HEK293T (cell line): ENCODE measurements at places on chromosomes 12 and 14.

GRCh38 chr14:69193721-69194120, 2.4 kb downstream of the EXD2 start:
- DNase-seq = no peak

DNA sequence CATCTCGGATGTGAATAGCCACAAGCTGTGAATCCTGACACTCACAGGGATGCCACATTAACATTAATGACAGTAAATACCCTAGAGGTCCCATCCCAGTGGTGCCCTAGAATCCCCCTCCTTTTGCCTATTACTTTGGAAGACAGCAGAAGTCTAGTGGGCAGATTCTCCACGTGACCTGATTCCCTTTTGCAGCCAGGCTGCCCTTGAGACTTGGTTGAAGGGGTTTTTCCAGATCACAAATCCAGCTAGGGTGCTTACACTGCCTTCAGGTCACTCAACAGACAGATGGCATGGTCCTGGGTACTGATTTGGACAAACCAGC, 8.7 kb downstream of the HDAC7 start:
- no peak for DNase-seq

DNA sequence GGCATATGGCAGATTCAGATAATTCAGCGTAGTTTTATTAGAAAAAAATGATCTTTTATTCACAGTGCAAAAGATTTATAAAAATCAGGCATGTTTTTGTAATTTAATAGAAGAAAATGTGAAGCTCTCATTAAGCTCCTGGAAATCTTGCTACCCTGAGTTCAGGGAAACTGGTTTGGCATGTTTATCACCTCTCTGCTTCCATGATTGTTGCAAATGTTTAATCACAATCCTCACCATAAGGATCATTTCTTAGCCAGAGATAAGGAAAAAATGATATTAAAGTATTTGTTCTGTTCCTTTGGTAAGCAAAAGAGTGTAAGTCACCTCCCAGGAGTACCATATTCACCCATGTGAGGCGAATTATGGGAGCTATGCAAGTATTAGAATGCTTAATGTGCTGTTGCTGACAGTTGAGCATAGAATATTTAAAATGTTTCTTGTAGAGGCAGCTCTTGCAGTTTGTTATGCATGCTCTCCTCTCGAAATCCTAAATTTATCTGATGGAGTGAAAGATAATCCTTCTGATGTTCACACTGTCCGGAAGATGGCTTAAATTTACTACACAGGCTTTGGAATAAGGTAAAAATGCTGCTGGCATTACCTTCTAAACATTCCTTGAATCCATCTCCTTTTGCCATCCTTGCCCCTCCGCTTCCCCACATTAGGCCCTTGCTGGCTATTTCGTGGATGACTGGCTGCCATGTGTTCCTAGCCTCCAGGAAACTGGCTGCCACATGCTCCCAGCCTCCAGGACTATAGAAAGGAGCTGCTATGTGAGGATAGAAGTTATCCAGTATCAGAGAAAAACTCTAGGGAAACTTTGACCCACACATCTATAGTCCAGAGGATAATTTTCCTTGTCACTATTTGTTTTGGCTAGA, 115.8 kb upstream of the CCDC198 start:
- DNase-seq = no peak

GRCh38 chr12:103515341-103515740, 19.6 kb upstream of the C12orf42 start:
- no peak for DNase-seq

- no peak for DNase-seq
Observed at GRCh38 chr12:55688716-55689655, 18.7 kb downstream of the ITGA7 start.

GRCh38 chr12:113333877-113334785, 778 bp downstream of the SLC8B1 start:
- no peak for DNase-seq

DNA sequence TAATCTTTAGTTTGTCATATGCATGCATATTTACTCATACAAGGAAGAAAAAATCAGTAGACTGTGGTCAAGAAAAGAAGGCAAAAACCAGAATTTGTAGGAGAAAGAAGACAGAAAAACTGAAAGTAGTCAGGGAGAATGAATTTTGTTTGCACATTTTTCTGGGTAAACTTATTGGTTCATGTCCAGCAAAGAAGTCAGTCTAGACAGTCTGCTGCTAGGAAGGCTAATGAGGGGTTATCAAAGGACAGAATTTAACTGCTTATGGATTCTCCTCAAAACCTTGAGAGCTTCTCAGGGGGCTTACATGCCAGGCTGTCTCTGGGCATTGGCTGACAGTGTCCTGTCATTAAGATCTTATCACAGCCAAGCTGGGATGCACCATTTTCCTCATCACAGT, 293.9 kb downstream of the RPAP3 start:
- no peak for DNase-seq

DNA sequence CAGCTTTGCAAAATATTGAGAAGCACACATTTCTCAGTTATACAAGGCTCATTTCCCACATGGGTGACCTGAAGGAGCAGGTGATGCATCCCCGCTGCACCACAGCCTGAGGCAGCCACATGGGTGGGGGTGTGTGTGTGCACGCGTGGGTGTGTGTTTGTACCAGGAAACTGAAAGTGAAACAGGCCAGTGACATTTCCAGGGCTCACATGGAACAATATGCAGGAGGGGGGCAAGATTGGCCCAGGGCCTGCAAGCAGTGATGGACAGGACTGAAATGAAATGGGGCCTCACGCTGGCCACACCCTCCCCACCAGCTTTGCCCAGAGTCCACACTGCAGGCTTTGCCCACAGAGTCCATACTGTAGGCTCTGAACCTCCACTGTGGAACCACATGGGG, 154.2 kb upstream of the PARP11 start:
- no peak for DNase-seq

DNA sequence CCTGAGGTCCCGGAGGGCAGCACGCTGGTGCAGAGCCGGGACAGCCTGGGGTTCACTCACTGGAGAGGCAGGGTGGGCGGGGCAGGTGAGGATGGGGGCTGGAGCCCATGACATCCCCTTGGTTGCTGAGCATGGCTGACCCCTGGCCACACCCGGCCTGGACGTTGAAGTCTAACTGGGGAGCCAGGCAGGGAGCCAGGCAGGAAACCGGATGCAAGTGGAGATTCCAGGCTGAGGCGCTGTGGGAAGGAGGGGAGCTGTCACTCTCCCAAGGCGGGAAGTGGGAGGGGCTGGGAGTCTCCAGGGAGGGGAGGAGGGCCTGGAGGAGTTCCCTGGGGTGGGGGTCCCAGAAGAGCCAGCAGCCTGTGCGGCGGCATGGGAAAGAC, 7.7 kb upstream of the INF2 start:
- no peak for DNase-seq

GRCh38 chr12:47947341-47947740, 16.1 kb upstream of the TMEM106C start:
- DNase-seq = no peak

DNA sequence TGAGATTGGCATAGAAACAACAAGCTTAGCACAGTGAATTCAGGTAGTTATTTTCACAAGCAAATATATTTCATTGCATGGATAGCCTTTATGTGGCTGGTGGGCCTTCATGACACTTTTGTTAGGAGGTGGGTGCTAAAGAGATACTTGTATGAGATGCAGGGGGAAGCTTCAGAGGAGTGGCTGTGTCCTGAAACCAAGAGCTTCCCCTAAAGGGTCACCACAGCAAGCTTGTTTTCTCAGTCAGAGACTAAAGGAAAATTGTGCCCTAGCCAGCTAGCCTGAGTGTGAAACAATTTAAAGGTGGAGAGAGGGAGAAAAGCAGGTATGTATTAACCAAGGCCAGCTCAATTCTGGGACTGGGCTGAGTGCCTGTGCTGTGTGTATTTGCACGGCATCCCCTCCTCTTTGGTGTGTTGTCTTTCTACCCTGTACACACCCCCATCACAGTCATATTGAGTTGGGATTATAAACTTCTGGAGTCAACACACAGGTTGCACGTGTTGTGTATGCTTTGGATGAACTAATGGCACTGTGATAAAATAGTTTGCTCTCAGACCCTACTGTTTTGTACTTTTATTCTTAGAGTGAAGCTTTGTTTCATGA, 79.2 kb downstream of the RASSF8 start:
- no peak for DNase-seq

DNA sequence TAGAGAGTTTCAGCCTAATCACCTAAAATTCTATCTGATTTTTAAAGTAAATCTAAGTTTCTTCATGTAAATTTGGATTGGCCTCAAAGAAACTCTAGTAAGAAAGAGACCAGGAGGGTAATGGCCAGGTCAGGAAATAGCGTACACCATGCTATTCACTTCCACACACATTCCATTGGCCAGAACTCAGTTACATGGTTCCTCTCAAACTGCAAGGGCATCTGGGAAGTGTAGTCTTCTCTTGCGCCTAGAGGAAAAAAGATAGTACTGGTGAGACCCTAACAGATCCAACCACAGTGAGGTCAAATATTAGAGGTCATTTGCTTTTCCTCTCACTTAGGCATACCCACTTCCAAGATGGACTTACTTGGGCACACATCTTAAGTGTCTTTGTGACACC, 39.1 kb downstream of the MBIP start:
- no peak for DNase-seq

GRCh38 chr12:105665366-105665765, 334.9 kb downstream of the C12orf75 start:
- DNase-seq = no peak

GRCh38 chr12:98901189-98901588, 256.1 kb downstream of the APAF1 start:
- no peak for DNase-seq

DNA sequence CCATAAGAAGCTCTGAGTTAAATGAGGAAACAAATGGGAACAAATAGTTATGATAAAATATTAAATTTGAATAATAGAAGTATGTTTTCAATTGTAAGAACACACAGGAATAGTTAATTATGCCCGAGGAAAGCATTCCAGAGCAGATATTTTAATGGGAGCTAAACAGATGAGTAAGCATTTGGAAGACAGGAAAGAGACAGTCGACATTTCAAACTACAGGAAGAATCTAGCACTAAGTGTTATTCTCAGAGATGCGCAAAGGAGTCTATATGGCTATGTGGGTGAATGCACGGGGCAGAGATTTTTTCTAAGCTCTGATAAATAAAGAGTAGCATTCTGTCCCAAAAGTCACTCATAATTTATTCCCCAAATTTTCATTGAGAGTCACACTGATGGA, 64.5 kb upstream of the SSTR1 start:
- DNase-seq = no peak

GRCh38 chr14:61493239-61493638, 171.9 kb downstream of the PRKCH start:
- no peak for DNase-seq

DNA sequence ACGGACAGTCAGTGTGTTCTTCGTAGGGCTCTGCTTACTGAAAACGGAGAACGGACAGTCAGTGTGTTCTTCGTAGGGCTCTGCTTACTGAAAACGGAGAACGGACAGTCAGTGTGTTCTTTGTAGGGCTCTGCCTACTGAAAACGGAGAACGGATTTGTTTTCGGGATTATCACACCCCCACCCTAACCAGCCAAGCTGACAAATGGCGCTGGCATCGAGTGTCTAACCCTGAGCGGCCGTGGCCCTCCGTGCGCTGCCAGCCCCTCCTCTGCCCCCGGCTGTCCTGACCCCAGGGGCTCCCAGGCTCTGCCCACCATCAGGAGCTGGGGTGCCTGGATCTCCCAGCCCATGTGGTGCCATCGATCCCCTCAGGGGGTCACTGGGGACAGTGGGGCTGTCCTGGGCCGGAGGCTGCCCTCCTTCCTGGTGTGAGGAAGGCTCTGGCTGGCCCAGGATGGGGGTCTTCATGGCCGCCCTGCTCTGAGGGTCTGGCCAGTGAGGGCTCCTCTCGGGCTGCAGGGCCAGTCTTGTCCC, 57.3 kb downstream of the FBRSL1 start:
- no peak for DNase-seq

DNA sequence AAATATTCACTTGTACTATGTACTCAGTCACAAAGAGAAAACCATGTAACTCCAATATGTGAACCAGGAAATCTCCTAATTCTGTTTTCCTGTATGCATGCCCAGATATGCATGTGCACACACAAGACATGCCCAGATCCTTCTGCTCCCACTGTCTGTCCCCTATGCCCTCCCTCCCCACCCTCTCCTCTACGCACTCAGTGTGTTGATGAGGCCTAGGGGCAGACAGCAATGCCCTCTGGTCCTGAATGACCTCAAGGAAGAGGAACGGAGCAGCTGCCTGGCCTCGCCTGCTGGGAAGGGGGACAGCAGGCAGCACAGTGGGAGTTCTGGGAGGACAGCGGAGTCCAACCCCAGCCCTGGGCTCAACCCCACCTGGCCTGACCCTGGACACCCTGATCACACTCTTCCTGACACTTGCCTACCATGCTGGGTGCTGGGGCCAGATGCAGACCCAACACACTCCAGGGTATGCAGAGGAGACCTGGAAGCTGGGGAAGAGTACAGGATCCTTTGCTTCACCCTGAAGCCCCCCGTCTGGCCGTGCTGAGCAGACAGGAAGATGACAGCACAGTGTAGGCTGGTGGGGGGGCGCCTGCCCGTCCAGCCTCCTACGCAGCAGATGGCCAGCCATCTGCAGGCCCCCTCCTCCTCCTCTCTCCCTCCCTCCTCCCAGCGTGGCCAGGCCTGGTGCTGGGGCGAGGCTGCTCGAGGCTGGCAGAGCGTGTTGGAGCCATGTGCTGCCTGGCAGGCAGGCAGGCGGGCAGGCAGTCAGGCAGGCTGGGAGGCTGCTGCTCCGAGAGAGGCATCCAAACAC, 106.6 kb upstream of the NCOR2 start:
- DNase-seq = no peak

DNA sequence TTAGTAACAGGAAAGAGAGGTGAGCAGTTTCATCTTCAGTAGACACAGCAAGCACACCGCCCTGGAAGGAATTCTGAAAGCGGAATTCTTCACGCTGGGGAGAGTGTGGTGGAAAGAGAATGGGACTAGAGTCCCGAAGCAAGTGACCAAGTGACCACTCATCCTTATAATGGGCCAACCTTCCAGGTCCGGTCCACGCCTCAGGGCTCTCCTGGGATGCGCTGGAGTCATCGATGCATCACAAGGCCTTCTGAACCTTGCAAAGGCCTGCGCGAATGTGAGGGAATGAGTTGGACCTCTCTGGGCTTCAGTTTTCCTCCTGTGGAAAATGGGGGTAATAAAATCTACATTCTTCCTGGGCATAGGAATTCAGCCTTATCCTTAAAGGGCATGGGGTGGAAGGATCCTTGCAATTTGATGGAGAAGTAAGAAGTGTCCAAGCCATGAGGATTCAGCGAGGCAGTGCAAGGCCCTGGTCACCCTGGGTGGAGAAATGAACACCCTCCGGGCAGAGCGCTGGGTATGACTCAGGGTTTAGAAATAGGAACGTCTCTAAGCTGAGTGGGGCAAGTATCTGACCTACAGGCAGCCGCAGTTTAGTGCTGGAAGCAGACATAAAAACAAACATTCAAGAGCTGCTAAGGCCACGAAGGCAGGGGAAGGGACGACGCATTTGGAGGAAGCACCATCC, 97.7 kb downstream of the SETD3 start:
- no peak for DNase-seq
